ENCODE measurements at places on chromosomes 2 and 18.

DNA sequence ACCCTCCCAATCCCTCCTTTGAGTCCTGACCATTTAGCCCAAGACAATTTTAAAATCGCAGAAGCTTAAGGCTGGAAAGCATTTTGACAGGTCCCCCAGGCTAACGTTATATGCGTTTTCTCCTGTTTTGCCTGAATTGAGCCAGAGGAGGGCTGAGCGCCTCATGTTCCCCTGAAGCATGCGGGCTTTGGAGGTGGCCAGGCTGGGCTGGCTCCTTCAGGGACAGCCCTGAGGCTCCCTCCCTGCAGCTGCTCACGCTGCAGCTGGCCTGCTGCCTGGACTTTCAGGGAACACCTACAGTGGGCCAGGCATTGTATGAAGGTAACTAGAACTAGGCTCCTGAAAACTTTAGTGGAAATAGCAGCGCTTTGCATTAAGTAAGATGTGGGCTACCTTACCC lies 179.2 kb downstream of the ACKR3 start:
- DNase-seq: no peak

DNA sequence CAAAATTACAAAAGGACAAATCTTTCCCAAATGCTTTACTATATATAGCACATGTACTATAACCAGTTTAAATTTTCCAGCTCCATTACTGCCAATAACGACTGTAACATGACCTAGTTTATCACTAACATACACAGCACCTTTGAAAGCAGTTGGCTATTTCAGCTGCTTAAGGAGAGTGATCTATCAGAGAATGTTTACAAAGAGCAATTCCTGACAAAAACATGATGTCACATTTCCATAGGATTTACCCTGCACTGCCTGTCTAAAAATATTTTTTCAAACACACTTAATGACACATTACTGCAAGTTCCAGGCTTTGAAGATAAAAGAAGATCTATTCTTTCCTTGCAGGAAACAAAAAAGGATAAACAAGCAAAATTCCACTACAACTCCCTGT lies 40.6 kb downstream of the ZNF516 start:
- DNase-seq: no peak

DNA sequence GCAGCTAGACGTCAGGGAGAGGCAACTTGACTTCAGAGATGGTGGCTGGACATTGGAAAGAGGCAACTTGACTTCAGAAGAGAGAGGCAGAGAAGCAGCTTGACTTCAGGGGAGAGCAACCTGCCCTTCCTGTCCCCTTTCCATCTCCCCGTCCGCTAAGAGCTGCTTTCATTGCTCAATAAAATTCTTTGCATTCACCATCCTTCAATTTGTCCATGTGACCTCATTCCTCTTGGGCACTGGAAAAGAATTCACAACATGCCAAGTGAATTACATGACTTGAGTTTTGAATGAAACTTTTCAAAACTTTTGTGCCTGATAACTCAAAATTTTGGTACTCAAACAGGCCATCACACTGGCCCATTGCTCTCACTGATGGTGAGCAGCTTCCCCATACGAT lies 158.9 kb downstream of the DPP4 start:
- no peak for DNase-seq

- no peak for DNase-seq
Observed at GRCh38 chr2:200307724-200308545, 1.4 kb downstream of the SPATS2L start.

- no peak for DNase-seq
Observed at GRCh38 chr18:8116341-8117005, 492.8 kb upstream of the RAB12 start.

- no peak for DNase-seq
Observed at GRCh38 chr18:61681065-61681464, 211.7 kb downstream of the RNF152 start.

DNA sequence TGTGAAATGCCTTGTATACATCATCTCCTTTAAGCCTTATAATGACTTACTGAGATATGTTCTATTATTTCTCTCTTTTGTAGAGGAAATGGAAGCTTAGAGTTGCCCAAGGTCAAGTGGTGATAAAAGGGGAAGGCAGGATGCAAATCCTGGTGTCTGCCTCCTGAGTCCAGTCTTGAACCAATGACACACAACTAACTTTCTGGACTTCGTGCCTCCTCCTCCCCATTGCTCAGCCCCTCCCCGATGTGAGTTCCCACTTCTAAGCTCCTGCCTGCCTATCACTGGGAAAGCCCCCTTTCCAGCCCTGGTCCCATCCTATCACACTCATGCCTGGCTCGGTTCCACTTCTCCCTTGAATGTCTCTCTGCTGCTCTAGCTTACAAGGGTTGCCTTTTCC lies 6.9 kb upstream of the CTIF start:
- no peak for DNase-seq

DNA sequence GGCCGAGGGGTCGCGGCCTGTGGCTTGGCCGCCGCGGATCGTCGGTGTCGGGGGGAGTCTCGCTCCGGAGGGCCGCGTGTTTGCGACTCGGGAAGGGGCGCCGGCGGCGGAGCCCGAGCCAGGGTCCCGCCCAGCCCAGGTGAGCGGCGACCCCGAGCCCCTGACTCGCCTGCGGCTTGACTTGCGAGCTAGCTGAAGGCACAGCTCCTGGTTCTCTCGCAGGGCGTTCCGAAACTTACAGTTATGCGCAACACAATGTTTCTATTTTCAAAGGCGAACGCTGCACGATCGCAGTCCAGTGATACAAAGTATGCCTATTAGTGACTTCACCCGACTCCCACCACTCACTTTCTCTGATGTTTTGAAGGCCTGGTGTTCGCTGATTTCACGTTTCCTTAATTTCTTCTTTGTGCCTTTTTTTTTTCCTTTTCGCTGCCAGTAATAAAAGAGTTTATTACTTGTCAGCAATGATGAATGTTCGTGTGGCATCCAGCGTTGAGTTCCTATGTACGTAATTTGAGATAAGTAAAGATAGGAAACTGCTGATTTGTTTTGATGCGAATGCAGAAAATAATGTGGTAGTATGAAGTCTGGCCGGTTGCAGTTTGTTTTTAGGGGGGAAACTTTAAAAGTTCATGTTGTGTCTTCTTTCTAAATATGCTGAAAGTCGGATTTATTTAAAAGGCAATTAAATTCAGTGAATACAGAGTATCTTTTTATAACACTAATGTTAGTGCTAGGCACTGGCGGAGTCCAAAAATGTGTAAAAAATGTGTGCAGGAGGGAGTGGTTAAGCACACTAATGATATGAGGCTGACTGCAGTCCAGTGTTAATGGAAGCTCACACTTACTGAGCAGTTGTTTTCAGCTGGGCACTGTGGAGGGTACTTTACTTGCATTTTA lies 706 bp downstream of the UBXN2A start:
- no peak for DNase-seq

DNA sequence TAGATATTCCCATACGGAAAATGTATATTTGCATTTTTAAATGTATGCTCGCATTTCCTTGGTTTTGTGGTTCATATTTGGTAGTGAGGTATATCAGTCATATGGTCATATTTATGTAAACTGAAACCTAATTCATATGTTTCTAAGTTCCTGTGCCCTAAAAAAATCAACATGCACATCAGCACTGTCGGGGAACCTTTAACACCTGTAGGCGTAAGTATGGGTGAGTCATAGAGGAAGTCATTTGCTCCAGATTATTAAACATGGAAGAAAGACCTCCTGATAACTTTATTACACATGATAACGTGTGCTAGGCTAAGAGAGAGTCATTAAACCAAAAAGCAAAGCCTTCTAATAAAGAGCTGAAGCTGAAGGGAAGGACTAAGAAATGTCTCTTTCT lies 437.7 kb downstream of the NRXN1 start:
- no peak for DNase-seq

GRCh38 chr2:97951155-97951680 lies 44.5 kb downstream of the TMEM131 start:
- no peak for DNase-seq

- DNase-seq: no peak
Observed at GRCh38 chr18:45566025-45566740, 49.1 kb upstream of the SLC14A2 start.

GRCh38 chr2:231343988-231344387 lies 51.5 kb upstream of the B3GNT7 start:
- no peak for DNase-seq

- no peak for DNase-seq
Observed at GRCh38 chr2:45412754-45413379, 198.2 kb downstream of the SRBD1 start.

DNA sequence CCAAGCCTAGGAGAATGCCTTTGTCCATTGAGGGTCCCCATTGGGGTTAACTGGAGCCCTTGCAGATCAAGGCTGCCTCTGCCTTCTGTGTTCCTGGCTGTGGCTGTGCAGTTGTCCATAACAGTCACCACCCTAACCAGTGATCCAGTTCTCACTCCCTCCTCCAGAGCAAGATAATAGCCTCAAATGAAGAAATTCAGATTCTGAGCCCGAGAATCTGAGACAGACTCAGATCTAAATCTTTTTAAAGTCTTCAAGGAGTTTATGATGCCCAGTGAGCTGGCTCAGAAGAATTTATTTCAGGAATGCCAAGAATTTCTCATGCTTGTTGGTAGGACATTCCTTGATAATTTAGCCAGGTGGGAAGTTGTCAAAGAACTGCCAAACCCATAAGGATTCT lies 44.3 kb upstream of the RAB6C start:
- no peak for DNase-seq

GRCh38 chr2:237674731-237675276 lies 47.4 kb downstream of the LRRFIP1 start:
- peak; percentile 41 for DNase-seq
